ENCODE measurements at places on chromosomes 11 and 22. TPM values are rescaled to one million over a fixed set of nuclear protein-coding genes. Genes with fewer than 3 reads are reported as not detected.

Gene KLHL22
- 24.3 TPM for polyA plus RNA-seq

DNA sequence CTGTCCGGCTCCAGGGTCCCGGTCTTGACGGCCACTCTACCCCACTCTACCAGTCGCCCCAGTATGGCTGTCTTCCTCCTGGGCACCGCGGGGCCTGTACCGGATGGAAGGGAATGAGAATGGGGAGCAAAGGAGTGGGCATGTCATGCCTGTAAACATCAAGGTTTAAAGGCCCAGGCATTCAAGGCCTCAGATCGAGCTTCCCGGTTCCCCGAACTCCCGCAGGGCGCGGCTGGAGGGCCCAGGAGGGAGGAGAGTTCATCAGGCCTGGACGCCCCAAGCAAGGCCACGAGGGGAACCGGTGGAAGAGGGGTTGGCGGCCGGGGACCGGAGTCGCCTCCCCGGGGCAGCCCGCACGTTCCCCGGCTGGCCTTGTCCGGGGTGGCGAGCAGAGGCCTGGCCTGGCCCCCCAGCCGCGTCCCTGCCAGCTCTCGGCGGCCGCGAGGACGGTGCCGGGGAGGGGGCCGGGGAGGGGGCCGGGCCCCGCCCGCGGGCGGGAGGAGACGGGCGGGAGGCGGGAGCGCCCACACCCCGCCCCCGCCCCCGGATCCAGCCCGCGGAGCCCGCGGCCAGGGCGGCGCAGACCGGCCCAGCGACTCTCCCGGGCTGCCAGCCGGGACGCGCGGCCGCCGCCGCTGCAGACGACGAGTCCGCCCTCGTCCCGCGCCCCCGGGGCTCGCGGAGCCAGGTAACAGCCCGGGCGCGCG, at the start of gene CDC42EP1:
CDC42EP1 (plus strand) TSS at position 580 of the 707 bp plus-strand sequence. CDS start 5,870 bp downstream, outside the sequence.
- peak within 1 kb of the TSS; percentile 69 for H3K4me3 ChIP-seq
- no peaks in the 10 kb centered on the region for H3K36me3 ChIP-seq
- peak within 1 kb of the TSS; percentile 98 for H3K27ac ChIP-seq
- peaks cover 53% of the 10 kb centered on the region for H3K4me1 ChIP-seq

- no peaks in the 10 kb centered on the region for H3K36me3 ChIP-seq
- peaks cover 2% of the 10 kb centered on the region for H3K4me1 ChIP-seq
- H3K27ac ChIP-seq, result no peak overlapping the region
- no peaks in the 10 kb centered on the region for H3K27me3 ChIP-seq
Observed at GRCh38 chr22:19098157-19098556, 24.1 kb downstream of the DGCR2 start.

GRCh38 chr22:27642104-27642800, 159.3 kb downstream of the MN1 start:
- no peaks in the 10 kb centered on the region for H3K27me3 ChIP-seq
- no peaks in the 10 kb centered on the region for H3K36me3 ChIP-seq
- H3K4me3 ChIP-seq, result no peak overlapping the region
- DNase-seq, result peak; percentile 59
- no peak overlapping the region for H3K27ac ChIP-seq

GRCh38 chr11:117575856-117576255, 221.2 kb downstream of the DSCAML1 start:
- no peak overlapping the region for H3K4me3 ChIP-seq
- DNase-seq, result no peak
- H3K27ac ChIP-seq, result no peak overlapping the region
- no peaks in the 10 kb centered on the region for H3K27me3 ChIP-seq
- no peaks in the 10 kb centered on the region for H3K36me3 ChIP-seq
- H3K4me1 ChIP-seq, result no peaks in the 10 kb centered on the region

DNA sequence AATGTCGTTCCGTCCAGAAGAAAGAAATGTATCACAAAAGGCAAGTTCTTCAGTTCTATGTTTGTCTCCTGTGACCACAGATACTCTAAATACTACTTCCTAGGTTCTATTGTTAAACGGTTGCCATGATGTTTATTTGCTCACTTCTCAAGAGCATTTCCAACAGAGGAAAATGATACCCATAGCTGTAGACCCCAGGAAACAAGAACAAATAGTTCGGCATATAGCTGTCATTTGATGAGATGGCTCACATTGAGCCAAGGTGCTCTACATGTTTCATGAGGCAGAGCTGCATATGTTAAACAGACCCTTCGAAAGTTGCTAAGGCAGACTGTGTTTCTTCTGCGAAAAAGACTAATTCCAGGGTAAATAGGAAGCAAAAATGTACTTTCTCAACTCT, 15.4 kb upstream of the ANGPTL5 start:
- no peak for DNase-seq
- H3K36me3 ChIP-seq, result no peaks in the 10 kb centered on the region
- no peaks in the 10 kb centered on the region for H3K27me3 ChIP-seq

GRCh38 chr11:126949066-126949891, 51.3 kb downstream of the KIRREL3 start:
- no peak overlapping the region for H3K27ac ChIP-seq
- DNase-seq, result no peak
- no peaks in the 10 kb centered on the region for H3K4me1 ChIP-seq

Measured in kidney (tissue), 22 donors.